ENCODE measurements at places on chromosomes 12 and 14.

DNA sequence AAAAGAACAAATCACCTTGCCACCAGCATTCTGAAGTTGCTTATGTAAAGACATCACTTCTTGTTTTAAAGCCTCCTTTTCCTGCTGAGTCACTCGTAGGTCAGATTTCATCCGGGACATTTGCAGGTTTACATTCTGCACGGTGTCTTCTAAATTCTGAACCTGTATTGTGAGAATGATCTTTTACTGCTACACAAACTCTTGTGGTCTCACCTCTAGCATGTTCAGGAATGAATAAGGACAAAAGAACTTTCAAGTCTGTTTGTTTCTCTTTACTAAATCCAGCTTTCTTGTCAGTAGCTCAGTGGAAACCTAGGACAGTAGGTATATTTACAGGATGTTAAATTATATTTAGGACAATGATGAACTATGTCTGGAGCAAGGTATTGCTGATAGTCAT, 73.5 kb upstream of the SAV1 start:
- DNase-seq: no peak

- peak; percentile 31 for DNase-seq
Observed at GRCh38 chr12:111224186-111225066, 144.5 kb downstream of the PHETA1 start.

- DNase-seq: no peak
Observed at GRCh38 chr12:98587084-98587483, 6.4 kb upstream of the SLC25A3 start.

DNA sequence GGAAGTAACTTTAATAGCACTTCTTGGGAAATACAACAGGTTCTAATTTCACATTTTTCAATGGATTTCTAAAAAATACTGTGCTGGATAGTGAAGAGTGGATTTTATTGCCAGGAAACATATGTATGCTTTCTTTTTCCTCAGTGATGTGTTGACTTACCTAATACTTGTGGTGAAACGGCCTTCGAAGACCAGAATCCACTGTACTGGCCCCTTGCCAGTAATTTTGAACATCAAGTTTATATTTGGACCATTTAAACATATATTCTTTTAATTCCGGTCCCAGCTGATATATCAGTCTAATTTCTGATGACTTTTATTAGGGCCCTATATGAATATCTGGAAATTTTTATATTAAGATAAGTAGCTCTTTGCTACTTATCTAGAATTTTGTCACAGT, 1.8 kb downstream of the MSRB3 start:
- no peak for DNase-seq

DNA sequence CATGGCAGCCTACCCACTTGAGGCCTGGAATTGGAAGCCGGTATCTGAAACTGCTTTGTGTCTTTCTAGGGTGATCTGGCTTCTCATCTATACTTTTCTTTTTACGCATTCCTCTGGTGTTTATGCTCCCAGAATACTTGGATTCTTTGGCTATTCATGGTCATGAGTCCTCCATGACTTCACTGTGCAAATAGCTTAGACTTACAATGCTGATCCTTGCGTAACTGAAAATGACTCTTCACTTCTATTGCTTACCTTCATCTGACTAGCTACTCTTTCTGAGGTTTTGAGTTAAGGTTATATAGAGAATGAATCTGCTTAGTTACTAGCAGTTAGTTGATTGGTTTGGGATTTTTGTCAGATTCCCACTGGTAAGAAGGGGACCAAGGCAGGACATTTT, 121.7 kb upstream of the NOVA1 start:
- no peak for DNase-seq

DNA sequence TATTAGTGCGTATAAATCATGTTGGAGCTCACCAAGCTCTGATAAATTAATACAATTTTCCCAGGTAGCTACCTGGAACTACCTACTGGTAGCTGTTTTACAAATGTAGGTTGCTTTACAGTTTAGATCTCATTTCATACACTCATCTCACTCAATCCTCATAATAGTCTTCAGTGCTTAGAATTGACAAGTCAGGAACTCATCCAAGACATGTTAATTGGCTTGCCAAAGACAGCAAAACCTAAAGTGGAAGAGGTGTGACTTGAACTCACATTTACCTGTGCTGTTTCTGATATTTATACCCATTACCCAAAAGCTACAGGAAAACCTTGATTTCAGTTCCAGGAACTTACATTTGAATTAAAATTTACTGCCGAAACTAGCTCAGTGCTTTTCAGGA, 296.7 kb downstream of the DIO2 start:
- no peak for DNase-seq

DNA sequence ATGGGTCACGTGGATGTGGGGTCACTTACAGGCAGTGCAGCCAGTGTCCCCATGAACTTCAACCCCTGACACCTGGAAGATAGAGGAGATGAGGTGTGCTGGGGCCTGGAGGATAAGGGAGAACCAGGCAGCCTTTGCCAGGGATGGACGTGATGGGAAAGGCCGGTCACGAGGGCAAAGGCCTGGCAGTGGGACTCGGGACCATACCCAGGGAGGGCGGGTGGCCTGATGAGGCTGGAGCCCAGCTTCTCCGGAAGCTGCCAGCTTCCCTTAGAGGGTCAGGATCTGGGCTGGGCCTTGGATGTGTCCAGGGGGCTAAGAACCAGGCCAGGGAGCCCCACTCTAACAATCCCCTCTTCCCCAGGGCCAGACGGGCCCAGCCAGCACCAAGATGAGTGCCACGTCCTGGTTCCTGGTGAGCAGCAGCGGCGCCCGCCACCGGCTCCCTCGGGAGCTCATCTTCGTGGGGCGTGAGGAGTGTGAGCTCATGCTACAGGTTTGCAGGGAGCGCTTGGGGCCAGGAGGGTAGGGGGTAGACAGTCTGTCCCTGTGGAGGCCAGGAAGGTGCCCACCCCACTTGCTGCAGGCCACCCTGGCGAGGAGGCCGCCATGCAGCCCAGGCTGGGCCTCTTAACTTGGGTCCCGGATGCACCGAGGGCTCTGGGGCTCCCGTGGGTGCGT, 3.1 kb downstream of the CEP170B start:
- no peak for DNase-seq

- DNase-seq: no peak
Observed at GRCh38 chr12:53585448-53586125, 40.6 kb downstream of the ATF7 start.

- DNase-seq: no peak
Observed at GRCh38 chr14:93033983-93034670, 81.6 kb downstream of the ITPK1 start.

DNA sequence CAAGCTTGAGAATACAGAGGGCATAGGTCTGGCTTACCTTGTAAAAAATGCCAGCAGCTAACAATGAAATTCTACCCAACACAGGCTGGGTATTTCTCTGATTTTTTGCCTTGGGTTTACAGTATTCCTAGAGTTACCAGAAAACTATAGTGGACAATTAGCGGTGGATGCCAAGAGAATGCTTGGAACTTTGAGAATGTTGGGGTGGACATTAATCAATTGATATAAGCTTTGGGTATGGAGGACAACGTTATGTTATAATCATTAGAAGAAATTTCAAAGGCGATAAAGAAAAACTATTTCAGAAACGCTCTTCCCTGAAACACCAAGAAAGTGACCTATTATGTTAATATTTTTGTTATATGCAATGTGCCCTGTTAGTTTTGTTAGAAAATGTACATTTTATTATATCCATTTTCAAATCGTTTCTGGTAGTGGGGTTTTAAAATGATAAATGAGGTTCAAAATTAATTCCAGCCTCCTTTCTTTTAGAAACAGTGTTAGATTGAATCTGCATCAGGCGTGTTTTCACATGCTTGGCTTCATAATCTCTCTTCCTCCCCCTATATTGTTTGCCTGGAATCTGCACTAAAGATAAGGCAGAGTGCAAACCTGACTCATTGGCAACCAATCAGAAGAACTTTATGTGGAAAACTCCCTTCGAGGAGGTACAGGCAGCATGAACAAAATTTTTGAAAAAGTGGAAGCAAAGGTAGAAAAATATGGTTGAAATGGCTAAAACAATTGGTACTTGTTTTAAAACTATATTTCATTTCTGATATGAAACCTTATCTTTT, 1.4 kb upstream of the PTPRQ start:
- no peak for DNase-seq

DNA sequence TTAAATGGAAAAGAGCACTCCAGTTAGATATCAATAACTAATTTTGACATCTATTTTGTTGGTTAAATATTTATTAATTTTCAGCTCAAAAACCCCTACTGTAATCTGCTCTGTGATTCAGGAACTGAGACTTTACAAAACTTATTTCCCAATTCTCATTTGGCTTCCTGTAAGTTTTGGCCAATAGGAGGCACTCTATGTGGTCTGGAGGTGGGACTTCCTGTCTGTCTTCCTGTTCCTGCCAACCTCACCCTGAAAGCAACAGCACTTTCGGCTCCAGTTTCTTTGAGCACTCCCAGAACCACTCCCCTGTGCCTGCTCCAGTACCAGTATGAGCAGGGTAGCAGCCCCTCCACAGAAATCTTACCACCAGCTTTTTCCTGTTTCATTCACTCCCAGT, 1027.0 kb downstream of the VRK1 start:
- DNase-seq: no peak

GRCh38 chr12:5806371-5807089, 138.5 kb downstream of the ANO2 start:
- DNase-seq: peak; percentile 61

- DNase-seq: no peak
Observed at GRCh38 chr12:124364543-124364942, 69.7 kb downstream of the RFLNA start.

DNA sequence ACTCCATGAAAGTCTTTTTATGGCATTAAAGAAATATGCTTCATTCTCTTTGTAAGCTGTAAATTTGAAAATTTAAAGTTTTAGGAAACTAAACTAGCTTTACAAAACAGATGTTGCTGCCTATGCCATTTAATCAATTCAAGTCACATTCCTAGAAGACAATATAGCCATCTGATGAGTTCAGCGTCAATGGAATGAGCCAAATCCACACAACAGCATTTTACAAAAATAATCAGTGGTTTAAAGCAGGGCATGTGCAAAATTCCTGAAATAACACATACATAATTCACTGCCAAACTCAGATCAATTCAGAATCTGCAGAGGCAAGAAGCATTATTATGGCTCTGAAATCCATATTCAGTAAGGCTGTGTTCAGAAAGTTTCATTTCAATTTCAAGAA, 75.6 kb downstream of the MED13L start:
- DNase-seq: no peak

- no peak for DNase-seq
Observed at GRCh38 chr14:24996930-24997725, 52.8 kb downstream of the STXBP6 start.

DNA sequence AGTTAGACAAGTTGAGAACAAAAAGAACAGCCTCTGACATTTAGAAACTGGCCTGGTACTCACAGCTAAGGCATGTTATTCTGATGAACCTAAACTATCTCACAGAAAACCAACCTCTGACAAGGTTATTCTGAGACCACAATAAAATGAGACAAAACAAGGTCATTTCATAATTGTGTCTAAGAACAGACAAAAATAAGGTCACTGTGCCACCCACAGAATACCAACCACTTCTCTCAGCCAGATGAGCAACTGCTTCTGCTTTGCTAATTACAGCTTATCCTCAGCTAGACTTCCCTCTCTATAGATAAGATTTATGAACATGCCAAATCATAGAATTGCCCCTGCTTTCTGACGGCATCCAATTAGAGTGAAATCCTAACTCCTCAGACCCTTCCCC, 52.2 kb upstream of the CRACR2A start:
- no peak for DNase-seq

DNA sequence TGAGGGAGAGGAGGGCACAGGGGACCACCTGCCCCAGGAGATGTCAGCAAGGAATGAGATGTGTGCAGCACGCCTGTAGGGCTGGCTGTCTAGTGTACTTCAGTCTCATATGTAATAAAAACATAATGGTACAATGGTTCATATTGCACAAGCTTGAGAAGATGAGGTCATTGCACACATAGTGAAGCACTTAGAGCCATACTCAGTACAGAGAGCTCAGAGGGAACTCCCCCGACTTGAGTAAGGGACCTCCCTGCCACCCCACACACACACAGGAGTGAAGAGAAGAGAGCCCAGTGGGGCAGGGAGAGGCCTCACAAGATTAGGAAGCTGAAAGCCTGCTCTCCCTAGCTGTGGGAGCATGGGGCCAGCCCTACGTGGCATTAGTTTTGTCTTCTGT, 61.5 kb downstream of the SLC6A12 start:
- no peak for DNase-seq

- DNase-seq: no peak
Observed at GRCh38 chr12:106814714-106815113, 40.2 kb downstream of the RIC8B start.

- no peak for DNase-seq
Observed at GRCh38 chr12:90216020-90216552, 507.4 kb upstream of the ATP2B1 start.

GRCh38 chr14:95961481-95961880, 77.7 kb upstream of the C14orf132 start:
- peak; percentile 3 for DNase-seq

GRCh38 chr12:107079172-107080011, 14.0 kb downstream of the CRY1 start:
- DNase-seq: no peak

GRCh38 chr12:133130808-133131128, 341 bp downstream of the ZNF10 start:
- peak; percentile 2 for DNase-seq

- no peak for DNase-seq
Observed at GRCh38 chr14:55698051-55698450, 118.0 kb downstream of the KTN1 start.

- DNase-seq: no peak
Observed at GRCh38 chr14:37274652-37275051, 76.9 kb downstream of the MIPOL1 start.

DNA sequence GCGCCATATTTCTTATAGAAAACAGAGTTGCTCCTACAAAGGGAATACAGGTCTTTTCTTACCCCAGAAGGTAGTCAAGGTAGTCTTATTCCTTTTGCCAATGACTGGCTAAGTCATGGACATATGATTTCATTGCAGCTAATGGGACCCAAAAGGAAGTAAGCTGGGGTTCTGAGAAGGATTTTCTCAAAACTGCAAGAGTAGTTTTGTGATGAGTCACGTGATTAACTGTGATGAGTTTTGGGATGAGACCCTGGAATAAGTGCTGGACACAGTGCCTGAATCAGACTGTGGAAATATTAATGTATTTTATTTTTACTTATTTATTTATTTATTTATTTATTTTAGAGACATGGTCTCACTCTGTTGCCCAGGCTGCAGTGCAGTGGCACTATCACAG, 13.4 kb upstream of the NIN start:
- no peak for DNase-seq

Data from MG63 (cell line).